ENCODE measurements at places on chromosomes 7 and 10.
A peak's percentile ranks its signal among the peaks of the same experiment; 100 is the strongest.

GRCh38 chr7:146000882-146001281, 115.7 kb upstream of the CNTNAP2 start:
- no peak for DNase-seq

DNA sequence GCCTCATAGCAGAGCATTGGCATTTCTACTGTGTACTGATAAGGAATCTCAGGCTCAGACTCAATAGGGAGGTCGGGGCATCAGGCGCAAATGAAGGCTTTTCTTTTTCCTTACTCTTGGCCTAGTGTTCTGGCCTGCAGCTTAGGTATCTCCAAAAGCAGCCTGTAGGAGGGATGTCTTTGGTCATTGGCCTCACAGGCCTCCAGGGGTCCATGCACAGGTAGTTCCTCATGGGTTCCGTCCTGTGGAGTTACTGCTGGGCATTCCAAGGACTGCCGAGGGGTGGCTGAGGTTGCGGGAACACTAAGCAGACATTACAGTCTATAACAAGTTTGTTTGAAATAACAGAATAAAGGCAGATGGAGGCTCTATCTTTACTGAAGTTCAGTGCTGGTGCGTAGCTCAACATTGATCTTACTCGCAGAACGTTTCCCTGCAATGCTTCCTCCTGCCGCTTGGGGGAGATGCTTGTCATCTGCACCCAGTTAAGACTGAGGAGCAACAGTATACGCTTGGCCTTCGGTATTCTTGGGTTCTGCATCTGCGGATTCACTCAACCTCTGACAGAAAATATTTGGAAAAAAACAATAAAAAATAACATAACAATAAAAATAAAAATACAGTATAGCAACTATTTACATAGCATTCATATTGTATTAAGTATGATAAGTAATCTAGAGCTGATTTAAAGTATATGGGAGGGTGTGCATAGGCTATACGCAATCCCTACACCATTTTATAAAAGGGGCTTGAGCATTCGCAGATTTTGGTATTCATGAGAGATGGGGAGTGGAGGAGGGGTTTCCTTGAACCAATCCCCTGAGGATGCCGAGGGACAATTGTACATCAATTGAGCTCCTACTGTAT, 58.9 kb downstream of the SH2D4B start:
- DNase-seq, result no peak

DNA sequence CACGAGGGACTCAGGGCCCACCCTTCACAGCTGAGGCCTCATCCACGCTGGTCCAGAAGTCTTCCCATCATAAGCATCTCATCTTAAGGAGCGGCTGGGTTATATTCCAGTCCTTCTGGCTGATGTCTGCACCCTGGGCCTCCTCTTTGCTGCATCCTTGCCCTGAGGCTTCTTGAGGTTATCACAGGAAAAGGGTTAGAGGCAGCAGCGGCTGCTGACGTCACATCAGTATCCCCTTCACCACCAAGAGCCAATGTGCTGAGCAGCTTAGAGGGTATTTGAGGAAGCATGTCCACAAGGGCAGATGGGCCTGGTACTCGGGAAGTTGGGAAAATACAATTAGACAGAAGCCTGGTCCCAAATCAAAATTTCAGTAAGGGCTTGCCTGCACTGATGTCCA, 125.1 kb downstream of the PLXNA4 start:
- no peak for DNase-seq

DNA sequence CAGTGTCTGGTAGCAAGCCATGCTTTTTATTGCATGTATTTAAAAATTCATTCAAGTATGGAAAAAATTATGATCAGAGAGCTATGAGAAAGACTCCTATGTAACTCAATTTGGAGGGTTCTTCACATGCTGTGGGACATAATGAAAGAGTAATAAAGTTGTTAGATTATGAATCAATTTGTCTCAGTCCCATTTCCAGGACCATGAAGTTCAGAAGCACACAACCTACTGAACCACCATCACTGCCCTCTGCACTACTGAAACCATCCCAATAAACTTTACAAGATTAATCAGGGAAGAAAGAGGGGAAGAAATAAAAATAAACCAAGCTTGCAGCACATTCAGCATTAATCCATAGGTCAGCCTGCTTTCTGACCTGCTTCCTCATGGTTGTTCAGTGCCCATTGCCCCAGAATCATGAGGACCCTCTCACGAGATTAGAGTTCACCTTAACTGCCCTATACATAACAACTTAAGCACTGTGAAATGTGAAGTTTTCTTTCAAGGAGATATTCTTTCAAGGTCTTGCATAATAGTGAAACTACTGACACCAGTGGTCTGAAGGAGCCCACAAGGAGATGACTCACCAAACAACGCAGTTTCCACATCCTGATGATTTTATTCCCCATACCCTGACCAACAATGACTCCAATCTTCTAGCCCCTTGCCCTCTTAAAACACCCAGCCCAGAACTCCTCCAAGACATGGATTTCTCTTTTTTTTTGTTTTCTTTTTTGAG, 171.5 kb upstream of the ADCY1 start:
- DNase-seq, result no peak

DNA sequence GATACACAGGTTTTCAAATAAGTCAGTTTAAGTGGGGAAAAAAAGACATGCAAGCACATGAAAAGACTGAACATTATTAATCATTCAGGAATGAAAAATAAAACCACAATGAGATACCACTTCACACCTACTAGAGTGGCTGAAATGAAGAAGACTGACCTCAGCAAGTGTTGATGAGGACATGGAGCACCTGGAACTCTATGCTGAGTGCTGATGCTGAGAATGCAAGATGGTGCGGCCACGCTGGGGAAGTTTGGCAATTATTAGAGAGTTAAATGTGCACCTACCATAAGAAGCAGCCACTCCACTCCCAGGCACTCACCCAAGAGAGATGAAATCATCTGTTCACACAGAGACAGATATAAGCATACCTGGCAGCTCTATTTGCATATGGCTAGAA, 32.9 kb upstream of the ELFN1 start:
- no peak for DNase-seq

GRCh38 chr7:49417034-49417433, 356.4 kb upstream of the VWC2 start:
- DNase-seq, result no peak

DNA sequence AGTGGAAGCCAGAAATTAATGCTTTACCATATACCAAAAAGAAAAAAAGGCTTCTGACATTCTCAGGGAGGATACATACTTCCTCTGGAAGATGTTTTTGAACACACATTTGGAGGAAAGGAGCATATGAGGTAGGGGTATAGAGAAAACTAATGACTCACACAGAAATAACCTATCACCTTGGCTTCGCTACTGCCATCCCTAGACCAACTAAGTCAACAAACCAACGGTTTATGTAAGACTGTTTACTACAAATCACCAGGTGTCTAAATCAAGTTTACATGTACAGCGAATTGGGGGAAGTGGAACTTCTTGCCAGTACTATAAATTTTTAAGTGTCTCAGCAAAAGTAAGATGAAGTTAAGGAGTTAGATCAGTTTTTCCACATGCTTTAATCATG, 96.9 kb downstream of the NT5C2 start:
- DNase-seq, result no peak

DNA sequence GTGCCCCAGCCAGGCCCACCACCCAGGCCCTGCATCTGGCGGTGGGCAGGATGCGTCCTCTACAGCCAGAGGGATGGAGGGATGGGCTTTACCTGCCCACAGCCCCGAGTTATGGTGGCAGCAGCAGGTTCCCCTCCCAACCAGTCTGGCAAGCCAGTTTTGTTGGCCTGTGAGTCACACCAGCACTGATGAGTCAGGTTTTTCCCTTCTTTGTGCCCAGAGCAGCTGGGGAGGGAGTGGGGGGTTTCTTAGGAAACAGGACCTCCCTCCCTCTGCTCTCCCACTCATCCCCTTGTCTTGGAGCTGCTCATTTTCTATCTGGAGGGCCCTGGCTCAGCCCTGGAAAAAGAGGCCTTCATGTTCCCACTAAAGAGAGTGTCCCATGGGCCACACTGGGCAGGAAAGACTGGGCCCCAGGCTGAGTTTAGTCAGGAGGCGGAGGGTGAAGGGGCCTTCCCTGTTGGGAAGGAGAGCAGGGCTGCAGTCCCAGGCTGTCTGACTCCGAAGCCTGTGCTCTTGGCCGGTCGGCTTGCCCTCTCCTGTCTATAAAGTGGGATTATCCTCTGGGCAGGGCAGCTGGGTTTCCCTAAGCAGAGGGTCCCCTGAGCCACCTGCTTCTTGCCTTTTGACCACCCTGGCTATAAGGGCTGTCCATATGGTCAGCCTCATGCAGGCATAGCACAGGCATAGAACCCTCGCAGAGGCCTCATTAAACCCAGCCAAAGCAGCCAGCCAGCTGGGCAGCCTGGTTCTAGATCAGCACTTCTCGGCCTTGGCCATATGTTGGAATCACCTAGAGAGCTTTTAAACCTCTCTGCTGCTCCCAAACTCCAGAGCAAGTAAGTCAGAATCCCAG, 30.2 kb upstream of the ANKRD2 start:
- DNase-seq, result peak; percentile 73

DNA sequence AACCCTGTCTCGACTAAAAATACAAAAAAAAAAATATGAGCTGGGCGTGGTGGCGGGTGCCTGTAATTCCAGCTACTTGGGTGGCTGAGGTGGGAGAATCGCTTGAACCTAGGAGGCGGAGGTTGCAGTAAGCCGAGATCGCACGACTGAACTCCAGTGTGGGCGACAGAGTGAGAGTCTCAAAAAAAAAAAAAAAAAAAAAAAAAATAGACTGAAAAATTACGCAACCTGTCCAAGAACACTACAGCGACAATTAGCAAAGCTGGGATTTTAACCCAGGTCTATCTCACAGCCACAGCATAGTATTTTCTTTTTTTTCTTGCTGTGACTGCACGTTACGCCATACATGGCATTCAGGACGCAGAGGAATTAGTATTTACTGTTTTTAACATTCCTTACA, 1.1 kb upstream of the RABGEF1 start:
- no peak for DNase-seq

- no peak for DNase-seq
Observed at GRCh38 chr10:12042409-12042796, 206 bp downstream of the UPF2 start.

DNA sequence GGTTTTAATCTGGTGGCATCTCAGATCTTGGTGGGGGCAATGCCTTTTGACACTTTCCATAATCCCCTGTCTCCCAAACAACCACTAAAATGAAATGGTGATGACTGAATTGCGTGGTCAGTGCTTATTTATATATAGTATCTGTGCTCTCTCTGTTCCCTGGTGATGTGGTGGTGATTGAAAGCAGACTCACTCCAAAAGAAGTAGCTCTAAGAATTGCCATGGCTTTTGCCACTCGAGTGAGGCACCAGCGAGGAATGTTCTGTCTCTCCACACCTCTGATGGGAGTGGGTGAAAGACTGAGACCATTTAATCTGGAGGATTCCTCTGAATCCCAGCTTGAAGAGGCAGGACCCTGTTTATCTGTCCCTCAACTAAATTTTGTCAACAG, 2.8 kb downstream of the DUSP5 start:
- peak; percentile 74 for DNase-seq

GRCh38 chr10:130463104-130463875, 327.1 kb downstream of the GLRX3 start:
- no peak for DNase-seq

GRCh38 chr10:105387971-105388370, 746.9 kb downstream of the SORCS3 start:
- DNase-seq, result no peak

DNA sequence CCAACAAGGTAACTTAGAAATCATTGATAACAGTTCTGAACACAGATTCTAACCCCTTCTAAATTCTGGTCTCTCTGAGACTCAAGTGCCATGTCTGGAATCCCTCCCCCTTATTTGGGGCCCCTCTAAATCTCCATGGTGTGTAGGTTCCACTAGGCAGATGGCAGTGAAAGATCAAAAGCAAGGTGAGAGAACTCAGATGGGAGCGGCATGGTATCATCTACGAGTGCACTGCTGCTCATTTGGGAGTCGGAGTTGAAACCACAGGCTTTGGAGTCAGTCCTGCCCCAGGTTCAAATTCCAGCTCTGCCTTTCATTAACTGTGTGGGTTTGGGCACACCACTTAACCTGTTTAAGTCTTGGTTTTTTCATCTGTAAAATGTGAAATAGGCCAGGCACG, 72.6 kb downstream of the MTURN start:
- DNase-seq, result no peak

- no peak for DNase-seq
Observed at GRCh38 chr10:128498378-128498730, 372.1 kb upstream of the MKI67 start.

- no peak for DNase-seq
Observed at GRCh38 chr10:71432956-71433767, 36.4 kb downstream of the CDH23 start.

DNA sequence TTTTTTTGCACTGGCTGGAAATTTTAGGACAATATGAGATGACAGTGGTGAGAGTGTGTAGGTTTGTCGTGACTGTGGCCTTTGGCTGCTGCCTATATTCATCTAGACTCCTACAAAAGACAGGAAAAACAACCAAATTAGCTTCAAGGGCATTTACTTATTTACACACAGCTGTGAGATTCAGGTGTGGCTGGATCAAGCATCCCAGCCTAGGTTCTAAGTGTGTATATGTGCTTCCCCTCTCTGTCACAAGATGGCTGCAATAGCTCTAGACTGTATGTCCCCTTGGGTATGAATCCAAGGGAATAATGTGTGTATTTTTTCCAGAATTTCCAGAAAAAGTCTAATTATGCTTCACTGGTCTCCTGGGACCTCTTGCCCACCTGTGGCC, 25.5 kb upstream of the INPP5A start:
- no peak for DNase-seq

GRCh38 chr10:44473146-44473545, 88.2 kb upstream of the CXCL12 start:
- DNase-seq, result no peak

DNA sequence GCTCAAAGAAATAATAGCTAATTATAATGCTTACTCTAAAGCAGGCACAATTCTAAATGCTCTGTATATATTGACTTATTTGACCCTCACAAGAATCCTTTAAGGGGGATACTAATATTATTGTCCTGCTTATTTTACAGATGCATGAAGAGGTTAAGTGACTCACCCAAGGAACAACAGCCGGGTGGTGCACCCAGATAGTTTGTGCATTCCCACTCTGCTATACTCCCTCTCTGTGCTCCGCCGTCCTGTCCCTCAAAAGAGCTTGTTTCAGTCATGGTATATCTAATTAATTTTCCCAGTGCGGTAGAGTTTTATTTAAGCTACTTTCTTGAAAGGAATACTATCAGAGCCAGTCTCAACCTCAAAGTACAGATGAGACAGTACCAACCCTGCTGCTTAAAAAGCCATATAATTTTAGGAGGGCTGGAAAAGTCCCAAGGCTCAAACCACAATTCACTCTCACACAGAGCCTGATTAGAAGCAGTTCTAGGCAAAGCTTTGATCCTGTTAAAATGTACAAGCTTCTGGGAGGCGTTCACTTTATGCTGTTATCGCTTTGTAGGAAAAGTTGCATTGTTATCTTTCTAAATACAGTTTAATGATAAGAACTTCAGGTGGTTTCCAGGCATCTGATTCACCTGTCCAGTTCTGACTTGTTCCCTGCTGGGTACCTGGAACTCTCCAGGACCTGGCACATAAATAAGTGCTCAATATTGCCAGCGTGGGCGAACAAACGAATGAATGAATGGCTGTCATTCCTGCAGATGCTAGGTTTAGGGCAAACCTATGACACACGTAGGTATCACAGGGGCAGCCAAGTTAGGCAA, 261.5 kb upstream of the KLF14 start:
- DNase-seq, result no peak

GRCh38 chr7:149776289-149776688, 2.9 kb upstream of the ZNF467 start:
- no peak for DNase-seq
